ENCODE measurements at places on chromosomes 1 and 21. TPM values are rescaled to one million over a fixed set of nuclear protein-coding genes. Genes with fewer than 3 reads are reported as not detected.

PGLYRP4 gene
- total RNA-seq, result not detected

DNA sequence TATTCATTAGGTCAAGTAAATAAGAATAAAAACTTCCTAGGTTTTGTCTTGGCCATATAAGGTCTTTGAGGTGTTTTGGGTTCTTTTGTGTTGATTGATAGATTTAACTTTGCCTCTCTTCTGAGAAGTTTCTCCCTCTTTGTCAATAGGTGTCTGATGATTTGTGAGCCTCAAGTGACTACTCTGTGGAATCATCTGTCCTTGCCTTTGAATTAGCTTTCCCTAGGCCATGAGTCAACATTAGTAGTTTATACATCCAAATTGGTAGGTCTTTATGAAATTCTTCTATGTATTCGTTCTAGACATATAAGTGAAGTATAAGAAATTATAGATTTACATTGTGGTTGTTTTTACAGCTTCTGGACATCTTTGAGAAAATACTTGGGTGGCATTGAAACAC lies 864.4 kb downstream of the USP25 start:
- no peak for DNase-seq

DNA sequence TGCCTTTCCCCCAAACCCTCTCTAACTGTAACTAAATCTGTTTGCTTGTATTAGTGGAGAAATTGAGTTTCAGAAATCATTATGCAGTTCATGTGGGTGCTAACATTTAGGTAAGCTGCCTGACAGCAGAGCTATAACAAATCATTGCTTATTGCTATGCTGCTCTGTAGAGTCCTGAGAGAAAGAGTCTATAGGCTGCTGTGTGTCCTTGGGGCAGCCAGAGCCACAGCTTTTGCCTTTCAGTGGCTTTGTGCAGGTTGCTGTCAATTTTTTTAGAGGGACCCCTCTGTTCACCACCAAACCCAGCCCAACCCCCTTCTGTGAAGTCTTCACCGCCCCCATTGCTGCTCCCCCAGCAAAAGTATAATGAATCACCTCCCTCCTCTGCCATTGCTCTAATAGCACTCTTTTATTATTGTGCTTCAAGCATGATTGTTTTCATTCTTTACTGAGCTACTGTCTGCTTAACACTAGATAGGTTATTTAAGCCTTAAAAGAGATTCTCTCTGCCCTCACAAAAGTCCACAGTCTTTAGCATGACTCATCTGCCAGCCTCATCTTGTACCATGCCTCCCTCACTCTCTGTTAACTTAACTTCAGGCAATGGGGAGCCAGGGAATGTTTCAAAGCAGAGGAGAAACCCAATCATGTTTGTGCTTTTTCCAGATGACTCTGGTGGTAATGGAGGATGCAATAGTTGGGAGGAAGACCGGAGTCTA lies 38.6 kb downstream of the DIRAS3 start:
- no peak for DNase-seq

DNA sequence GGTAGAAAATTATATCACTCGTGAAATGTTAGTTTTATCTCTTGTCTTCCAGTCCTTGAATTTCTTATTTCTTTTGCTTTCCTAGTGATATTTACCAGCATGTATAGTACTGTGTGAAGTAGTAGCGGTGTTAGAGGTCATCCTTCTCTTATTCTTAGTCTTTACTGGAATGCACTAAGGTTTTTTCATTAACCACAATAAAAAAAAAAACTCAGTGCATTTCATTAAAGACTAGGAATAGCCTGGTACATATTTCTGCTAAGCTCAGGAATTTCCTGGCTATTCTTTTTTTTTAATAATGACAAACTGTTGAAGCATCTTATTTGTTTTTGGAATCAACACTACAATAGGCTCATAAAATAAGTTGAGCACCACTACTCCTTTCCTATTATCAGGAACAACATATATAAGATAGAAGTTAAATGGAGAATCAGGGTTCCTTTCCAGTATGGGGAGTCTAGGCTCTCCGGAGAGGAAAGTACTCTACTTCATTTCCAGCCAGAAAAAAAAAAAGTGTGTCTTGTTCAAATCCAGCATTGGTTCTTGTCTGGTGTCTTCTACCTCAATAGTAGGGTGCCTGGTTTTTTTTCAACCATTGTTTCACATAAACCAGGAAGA lies 60.0 kb downstream of the TNFSF18 start:
- DNase-seq, result no peak

DNA sequence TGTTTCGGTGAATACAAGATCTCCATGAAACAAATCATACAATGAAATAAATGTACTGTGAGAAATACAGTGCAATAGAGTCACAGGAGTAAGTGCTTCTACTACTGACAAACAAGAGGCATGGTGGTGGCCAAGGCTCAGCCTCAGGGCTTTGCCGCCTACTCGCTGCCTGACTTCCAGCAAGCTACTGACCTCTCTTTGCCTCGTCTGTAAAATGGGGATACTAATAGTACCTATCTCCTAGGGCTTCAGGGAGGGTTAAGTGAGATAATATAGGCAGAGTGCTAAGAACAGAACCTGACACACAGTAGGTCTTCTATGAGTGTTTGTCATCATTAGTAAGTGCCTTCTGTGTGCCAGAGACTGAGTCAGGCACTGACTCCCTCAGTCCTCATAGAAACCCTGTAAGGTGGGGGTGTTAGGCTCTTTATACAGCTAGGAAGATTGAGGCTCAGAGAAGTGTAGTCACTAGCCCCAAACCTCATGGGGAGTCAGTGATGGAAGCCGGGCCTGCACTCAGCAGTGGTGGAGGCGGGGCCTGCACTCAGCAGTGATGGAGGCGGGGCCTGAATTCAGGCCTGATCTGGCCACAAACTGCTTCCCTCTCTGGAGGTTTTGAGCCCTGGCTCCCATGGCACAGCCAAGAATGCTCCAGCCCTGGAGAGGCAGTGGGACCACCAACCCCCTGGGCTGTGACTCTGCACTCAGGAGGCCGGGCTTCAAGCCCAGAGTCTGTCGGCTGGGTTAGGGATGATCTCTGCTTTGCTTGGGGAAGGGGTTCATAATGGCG lies 6.8 kb downstream of the BSND start:
- no peak for DNase-seq

DNA sequence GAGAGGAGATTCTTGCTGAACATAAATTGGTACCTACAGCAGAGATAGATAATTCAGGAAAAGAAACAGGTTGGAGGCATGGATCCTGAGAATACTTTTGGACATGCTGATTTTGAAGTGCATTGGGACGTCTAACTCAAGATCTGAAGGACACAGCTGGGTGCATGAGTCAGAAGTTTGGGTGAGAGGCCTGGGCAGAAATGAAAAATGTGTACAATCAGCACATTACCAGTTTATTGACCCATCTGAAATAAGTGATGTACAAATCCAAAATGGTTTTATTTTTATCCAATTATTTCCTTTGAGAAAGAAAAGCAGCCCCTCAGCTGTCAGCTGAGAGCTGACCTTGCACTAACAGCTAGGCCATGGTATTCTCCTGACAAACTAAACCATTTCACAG lies 975.2 kb upstream of the B3GALT2 start:
- no peak for DNase-seq

All from uterus (tissue), 4 donors.